ENCODE measurements at places on chromosomes 16 and 17. TPM values are rescaled to one million over a fixed set of nuclear protein-coding genes. Genes with fewer than 3 reads are reported as not detected.

DNA sequence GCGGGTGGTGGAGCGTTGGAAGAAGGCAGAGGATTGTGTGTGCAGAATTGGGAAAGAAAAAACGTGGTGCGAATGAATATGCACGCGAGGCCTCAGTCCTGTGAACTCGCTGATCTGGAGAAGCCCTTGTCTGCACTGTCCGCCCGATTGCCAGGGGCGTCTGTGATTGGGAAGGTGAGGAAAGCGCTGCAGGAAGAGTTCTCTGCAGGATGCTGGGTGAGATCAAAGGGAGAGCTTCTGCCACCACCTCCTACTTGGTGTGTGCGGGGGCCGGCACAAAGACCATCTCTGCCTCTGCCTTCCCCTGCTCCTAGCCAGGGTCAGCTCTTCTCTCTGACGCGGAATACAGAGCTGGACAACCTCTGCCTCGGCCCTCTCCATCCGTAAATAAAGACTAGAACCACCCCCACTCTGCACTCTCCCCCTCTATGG is 841 bp upstream of the RAB5C start:
- DNase-seq, result no peak
- H3K4me1 ChIP-seq, result peaks cover 45% of the 10 kb centered on the region
- H3K27ac ChIP-seq, result peak overlapping the region; percentile 89

- H3K4me1 ChIP-seq, result peaks cover 69% of the 10 kb centered on the region
- H3K27ac ChIP-seq, result peak overlapping the region; percentile 90
- peak; percentile 80 for DNase-seq
- H3K27me3 ChIP-seq, result no peaks in the 10 kb centered on the region
Measured at GRCh38 chr16:23949630-23950290, 114.0 kb downstream of the PRKCB start.

- H3K4me1 ChIP-seq, result peaks cover 16% of the 10 kb centered on the region
- no peaks in the 10 kb centered on the region for H3K27me3 ChIP-seq
- no peak overlapping the region for H3K4me3 ChIP-seq
- DNase-seq, result no peak
- peaks cover 60% of the 10 kb centered on the region for H3K36me3 ChIP-seq
- no peak overlapping the region for H3K27ac ChIP-seq
Measured at GRCh38 chr17:78832541-78832810, 8.1 kb downstream of the USP36 start.

DNA sequence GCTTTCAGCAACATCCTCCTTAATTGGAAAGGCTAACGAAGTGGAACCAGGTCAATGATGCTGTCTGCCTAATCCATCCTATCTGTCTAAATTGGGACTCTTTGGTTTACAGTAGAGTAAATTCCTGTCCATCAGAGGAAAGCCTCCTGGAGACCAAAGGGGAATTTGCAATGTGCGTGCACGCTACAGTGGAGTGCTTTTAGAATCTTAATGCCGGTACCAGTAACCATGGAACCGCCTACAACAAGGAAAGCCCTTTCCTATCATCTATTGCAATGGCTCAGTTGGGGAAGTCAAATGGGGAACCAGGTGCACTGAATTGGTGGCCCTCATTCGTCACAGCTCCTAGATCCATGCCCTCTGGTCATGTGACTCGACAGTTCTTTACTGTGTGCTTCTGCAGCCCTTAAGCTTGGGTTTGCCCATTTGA is 110.1 kb downstream of the XYLT1 start:
- H3K36me3 ChIP-seq, result peaks cover 59% of the 10 kb centered on the region
- H3K27ac ChIP-seq, result peak overlapping the region; percentile 72
- H3K4me3 ChIP-seq, result no peak overlapping the region
- no peaks in the 10 kb centered on the region for H3K27me3 ChIP-seq
- peaks cover 81% of the 10 kb centered on the region for H3K4me1 ChIP-seq
- no peak for DNase-seq

The PRRT2 gene
- total RNA-seq, result 0.98 TPM

All from activated CD4-positive, alpha-beta T cell treated with anti-CD3 and anti-CD28 coated beads, Interleukin-2, amount 10 ng/mL, durations not matched to agents 7 days and 5 days (primary cell).